ENCODE measurements at places on chromosomes 3 and 15.

- no peak for DNase-seq
Observed at GRCh38 chr15:91795235-91795634, 58.3 kb upstream of the SLCO3A1 start.

DNA sequence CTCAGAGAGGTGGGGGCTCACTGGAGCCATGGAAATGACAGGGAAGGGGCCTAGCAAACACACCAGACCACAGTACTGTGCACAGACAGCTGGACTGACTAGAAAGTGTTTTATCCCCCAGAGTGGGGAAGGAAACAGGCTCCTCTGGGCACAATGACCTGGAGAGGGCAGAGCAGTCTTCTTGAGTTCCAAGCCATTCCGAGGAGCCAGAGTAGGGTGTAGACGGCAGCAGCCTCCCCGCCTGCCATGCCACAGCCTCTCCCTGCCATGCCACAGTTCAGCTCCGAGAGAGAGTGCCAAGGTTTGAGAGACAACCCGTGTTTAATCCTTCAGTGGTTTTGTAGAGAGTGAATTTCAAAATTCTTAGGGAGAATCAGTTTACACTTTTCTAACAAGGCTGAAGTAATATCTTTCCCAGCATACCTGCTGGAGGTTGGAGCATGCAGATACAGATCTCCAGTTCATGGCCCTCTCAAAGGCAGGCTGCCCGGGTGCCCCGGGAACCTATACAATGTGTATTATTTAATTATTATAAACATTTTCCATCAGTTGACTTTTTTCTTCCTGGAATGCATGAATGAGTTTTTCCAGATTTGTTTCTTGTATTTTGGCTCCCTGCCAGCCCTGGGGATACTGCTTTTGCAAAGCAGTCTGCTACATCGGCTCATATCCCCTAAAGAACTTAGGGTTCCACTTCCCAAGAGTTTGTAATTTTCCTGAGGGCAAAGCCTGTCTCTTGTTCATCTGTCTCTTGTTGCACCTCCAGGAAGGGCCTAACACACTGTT lies 3.2 kb downstream of the PODXL2 start:
- DNase-seq: no peak

DNA sequence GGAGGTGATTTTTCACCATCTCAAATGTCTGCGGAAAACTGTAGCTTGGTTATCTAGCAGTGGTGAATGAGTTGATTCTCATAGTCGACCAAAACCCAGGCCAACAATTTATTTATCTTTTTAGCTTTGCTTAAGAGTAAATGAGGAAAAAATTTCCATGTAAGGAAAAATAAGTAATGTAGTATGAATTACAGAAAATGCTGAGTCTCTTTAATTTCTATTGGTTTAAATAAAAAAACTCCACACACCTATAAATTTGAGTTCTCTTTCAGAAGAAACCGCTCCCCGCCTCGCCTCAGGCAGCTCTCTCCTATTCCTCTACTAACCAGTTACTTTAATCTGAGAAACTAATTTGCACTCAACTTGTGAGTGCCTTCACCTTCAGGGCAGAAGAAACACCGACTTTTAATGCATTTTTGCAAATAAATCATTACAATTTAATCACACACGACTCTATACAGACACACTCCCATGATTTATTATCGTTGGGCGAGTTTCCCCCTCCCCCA lies 540 bp upstream of the RSRC1 start:
- DNase-seq: no peak

- no peak for DNase-seq
Observed at GRCh38 chr3:17832016-17832415, 89.6 kb upstream of the TBC1D5 start.

DNA sequence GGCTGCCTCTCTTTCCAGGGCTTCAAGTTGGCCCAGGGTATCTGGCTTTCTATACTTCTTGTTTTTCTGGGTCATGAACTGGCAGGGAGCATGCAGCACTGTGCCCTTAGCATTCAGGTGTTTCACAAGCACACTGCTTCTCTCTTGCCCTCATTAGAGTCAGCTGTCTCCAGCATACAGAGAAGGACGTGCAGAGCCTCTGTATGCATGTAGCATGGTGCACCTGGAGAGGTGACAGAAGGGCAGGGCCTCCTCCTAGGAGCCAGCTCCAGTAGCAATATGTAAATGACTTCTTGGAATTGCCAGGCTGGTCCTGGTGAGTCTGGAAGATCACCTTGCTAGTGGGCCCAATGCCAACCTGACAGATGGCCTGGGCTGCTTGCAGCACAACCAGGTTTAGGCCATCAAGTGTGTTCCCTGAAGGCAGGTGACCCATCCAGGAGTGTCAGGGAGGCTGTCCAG lies 44.8 kb upstream of the ATP2C1 start:
- no peak for DNase-seq

DNA sequence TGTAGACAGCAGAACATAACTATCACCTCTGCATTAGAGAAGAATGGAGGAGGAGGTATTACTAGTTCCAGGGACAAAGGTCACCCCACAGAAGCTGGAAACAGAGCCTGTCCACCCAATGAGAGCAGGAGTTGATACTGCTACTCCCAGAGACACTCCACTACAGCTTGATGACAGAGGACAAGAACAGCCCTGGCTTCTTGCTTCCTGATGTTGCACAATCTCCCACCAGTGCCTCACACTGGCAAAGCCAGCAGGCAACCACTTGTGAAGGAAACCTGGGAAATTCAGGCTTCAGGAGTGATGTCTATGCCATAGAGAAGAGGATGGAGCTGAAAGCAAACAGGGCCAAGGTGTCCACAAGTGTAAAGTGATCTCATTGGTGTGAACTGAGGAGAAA lies 78.0 kb upstream of the POU1F1 start:
- no peak for DNase-seq

GRCh38 chr3:99439892-99440291 lies 198.5 kb upstream of the COL8A1 start:
- no peak for DNase-seq

- no peak for DNase-seq
Observed at GRCh38 chr15:69760258-69760845, 307.7 kb downstream of the RPLP1 start.

DNA sequence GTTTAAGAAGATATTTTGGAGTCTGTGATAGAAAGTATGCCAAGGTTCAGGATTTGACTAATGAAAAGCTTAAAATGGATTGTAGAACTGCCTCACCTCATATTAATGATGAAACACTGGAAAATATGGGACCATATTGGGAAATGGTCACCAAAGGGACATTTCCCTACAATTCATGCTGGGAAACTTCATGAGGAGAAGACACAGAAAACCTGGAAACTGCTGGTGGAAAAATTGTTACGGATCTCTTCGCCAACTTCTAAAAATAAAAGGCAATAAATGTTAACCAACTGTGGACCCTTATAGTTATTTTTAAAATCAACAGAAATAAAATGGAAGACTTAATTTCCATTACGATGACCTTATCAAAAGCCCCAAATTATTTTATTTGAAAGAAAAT lies 97.6 kb upstream of the FRMD4B start:
- no peak for DNase-seq

GRCh38 chr3:39135170-39135805 lies 18.1 kb downstream of the CSRNP1 start:
- no peak for DNase-seq
